DND-41 (cell line): ENCODE measurements at places on chromosomes 1 and 21.

GRCh38 chr1:183918589-183918988 lies 113.7 kb downstream of the RGL1 start:
- DNase-seq: no peak

GRCh38 chr1:38013227-38013622 lies 691 bp downstream of the UTP11 start:
- no peak for DNase-seq

GRCh38 chr21:44653123-44653522 lies 1.3 kb downstream of the KRTAP12-4 start:
- no peak for DNase-seq

GRCh38 chr1:12491656-12492055 lies 126.4 kb downstream of the DHRS3 start:
- DNase-seq: no peak

GRCh38 chr1:230167419-230167852 lies 100.4 kb downstream of the GALNT2 start:
- peak; percentile 67 for DNase-seq

DNA sequence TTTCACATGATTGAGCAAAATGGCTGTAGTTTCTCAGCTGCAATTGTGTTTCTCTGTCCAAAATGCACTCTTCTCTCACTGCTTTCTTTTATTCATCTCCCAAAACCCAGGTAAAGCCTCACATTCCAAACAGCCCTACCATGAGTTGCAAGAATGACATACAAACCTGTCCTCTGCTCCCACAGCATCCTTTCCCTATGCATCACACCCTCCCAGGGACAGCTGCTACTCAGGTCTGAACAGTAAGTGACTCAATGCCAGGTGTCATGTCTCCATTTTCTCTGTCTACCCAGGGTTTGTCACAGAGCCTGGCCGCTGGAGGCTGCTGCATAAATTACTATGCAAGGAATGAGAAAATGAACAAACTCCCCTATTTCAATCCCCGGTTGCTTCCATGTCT lies 118.5 kb downstream of the PLD5 start:
- DNase-seq: no peak

DNA sequence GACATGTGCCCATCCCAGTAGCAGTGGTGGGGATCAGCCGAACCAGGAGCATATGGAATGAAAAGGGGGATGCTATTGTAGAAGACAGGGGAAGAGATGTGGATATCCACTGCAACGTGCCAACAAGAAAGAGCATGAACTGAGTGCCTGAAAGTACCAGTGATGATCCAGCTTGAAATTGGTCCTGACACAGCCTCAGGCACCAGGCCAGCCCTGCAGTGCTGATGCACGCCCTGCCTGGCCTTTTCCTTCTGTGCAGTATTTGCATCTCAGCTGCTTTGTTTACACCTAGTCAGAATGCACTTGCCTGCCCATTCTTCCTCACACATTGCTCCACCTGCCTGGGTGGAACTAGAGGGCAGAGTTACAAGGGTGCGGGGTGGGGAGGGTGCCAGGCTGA lies 50.3 kb upstream of the ARTN start:
- DNase-seq: no peak

GRCh38 chr1:185062710-185063370 lies 17.5 kb downstream of the RNF2 start:
- DNase-seq: no peak

DNA sequence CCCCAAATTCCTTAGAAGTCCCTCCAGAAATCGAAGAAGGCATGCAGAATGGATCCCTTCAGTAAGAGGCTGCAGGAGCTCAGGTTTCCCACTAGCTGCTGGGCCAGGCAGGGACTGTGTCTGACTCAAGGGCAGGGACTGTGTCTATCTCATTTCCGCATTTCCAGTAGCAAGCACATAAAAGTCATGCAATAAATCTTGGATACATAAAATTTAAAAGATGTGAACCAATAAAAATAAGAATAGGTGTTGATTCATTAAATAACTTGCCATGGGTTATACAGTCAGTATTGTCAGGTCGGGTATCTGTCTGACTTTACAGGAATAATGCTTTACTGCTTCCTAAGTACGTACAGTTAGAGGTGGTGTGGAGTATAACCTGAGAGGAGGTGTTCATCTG lies 15.2 kb downstream of the PM20D1 start:
- no peak for DNase-seq

GRCh38 chr1:96340686-96341085 lies 380.9 kb upstream of the PTBP2 start:
- no peak for DNase-seq

DNA sequence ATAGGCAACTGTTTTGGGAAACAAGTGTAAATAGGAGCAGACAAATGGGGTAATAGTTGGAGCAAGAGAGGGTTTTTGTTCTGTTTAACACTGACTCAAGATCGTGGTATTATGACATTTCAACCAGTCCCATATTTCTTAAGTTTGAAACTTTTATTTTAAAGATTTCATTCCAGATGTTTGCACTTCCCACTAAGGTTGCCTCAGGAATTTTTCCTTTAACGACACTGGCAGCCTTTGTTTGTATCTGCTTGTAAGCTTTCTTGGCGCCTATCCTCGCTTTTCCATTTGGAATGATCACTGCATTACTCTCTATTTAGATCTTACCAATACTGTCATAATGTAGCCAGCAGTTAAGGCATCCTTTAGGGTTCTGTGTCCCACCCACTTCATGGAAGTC lies 67.7 kb downstream of the ALG6 start:
- DNase-seq: no peak

- no peak for DNase-seq
Measured at GRCh38 chr21:29433366-29434059, 134.8 kb downstream of the BACH1 start.

GRCh38 chr1:241770115-241770514 lies 77.9 kb upstream of the EXO1 start:
- no peak for DNase-seq

- no peak for DNase-seq
Measured at GRCh38 chr1:97573553-97573952, 347.3 kb downstream of the DPYD start.

GRCh38 chr1:212101251-212101650 lies 65.7 kb downstream of the DTL start:
- no peak for DNase-seq

- no peak for DNase-seq
Measured at GRCh38 chr1:240426051-240426450, 185.9 kb downstream of the GREM2 start.

- no peak for DNase-seq
Measured at GRCh38 chr21:32585042-32585710, at the start of gene TCP10L. TSS of gene TCP10L (minus strand) at chr21:32585523. CDS start at chr21:32584304, 1,219 bp downstream.

DNA sequence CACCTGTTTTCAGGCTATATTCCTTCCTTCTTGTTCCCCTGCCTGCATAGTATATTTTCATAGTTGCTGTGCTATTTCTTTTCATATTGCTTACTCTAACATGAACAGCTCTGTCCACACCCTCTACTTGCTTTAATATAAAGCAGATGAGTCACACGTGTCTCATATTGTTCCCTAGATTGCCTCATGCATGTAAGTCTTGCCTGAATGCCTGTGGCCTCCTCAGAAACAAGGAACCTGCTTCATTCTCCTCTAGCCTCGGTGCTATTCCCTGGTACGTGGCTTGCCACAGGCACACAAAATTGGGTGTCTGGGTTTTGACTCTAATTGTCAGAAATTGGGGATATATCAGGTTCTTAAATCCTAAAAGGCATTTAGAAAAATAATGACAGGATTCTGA lies 16.5 kb upstream of the PKP1 start:
- no peak for DNase-seq

DNA sequence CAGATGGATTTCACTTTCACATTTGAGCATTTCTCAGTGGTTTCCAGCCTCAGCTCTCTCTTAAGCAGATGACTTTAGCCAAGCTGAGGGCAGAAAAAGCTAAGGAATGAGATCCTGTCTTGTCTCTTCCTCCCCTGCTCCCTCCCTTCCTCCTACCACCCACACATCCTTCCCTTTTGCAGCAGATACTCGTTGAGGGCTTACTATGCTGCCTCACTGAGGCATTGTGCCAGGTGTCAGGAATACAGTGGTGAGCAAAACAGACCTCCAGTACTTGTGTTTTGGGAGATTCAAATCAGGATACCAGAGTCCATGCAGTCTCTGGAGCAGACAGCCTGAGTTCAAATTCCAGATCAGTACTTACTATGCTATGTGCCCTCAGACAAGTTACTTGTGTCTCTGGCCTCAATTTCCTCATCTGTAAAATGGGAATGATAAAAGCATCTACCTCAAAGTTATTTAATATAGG lies 43.2 kb downstream of the KIF26B start:
- no peak for DNase-seq

DNA sequence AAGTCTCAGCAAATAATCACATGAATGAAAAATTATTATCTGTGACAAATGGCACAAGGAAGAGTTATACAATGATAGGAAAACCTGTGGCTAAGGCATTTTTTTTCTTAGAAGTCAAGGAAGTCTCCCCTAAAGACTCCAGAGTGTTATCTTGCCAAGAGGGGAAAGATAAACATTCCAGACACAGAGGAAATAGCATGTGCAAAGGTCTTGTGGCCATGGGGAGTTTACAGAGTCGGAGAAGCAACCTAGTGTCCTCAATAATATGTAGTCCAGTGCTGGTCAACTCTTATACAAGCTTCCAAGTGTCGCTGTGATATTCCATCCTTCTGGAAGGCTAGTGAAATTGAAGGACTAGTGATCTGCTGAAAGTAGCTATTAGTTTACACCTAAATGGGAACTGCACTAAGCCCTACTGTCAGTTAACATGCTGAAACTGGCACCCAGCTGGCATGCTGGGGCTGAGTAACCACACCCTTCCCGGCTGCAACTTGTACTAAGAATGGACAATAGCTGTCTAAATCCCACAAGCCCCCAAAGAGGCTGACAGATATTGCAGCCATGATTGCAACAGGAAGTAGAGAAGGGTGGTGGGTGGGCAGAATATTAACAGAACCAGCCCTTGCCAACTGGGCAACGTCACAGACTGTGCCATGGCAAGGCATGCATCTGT lies 11.5 kb upstream of the ATP1B1 start:
- DNase-seq: no peak

DNA sequence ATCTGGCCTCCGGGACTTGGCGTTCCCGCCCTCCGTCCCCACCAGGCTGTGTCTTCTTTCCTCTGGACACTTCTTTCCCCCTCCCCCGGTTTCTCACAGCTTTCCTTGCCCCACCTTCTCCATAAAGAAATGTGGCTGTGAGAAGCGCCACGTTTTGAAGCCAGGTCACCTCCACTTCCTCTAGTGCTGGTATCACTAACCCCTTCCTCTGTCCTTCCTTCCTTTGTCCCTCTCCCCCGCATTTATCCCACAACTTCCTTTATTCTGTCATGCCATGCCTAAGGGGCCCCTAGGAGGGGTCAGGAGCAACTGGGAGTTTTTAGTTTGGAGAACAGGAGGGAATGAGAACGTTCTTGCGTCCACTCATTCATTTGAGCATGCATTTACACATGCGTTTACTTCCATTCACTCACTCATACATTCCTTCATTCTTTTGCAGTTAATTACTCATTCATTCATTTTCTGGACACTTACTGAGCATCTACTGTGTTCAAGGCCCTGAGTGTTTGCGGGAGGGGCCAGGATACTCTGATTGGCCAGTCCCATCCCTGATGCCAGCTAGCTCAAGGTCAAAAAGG lies 5.0 kb upstream of the ACOT11 start:
- no peak for DNase-seq

- no peak for DNase-seq
Measured at GRCh38 chr1:24805534-24806301, 60.5 kb downstream of the CLIC4 start.

- no peak for DNase-seq
Measured at GRCh38 chr21:36487641-36488307, 7.9 kb upstream of the CLDN14 start.

- DNase-seq: no peak
Measured at GRCh38 chr1:113453771-113454083, 63.4 kb downstream of the MAGI3 start.

DNA sequence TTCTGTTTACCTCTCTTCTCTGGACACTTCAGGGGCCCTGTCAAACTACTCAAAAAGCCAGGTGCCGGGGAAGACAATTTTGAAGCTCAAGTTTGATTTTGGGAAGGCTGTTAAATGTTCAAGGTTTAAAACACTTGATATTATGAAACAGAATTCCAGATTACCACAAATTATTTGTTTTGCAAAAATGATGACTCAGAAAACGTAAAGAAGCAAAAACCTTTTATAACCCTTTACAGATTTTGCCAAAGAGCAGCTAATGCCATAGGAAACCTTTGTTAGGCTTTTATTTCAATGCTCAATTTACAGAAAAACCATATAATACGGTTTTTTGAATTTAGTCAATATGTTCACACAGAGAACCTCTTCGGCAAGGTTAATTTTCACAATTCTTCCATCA lies 593.4 kb upstream of the ZP4 start:
- DNase-seq: no peak

- DNase-seq: no peak
Measured at GRCh38 chr1:112575154-112575804, 43.7 kb downstream of the ST7L start.

GRCh38 chr1:172742599-172743500 lies 83.9 kb downstream of the FASLG start:
- DNase-seq: peak; percentile 34

GRCh38 chr1:64315402-64315801 lies 112.0 kb downstream of the UBE2U start:
- DNase-seq: no peak

DNA sequence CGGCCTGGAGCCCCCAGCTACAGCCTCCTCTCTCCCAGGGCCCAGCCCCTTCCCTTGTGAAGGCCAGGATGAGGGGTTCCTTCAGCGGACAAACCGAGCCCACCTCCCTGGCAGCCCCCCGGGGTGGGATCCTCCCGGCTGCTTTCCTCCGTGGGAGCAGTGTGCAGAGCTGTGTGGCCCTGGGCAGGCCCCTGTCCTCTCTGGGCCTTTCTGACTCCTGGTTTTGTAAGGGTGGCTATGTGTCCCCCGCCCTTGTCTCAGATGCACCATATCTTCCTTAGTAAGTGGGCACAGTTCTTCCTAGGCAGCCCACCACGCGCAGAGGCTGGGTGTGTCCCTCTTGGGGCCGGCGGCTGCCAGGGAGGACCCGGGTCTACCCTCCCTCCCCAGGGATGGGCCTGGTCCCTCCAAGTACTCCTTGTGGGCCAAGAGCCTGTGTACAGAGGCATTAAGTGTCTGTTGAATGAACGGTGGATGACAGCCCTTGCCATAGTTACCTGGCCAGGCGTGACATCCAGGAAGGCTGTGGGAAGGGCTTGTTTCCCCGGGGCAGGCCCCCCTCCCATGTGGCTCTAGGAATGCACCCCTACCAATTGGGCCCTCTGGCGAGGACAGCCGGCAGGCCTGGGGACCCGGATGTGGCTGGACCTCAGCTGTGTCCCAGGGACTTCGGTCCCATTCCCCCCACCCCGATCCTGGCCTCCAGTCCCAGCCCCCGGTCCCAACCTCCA lies 3.8 kb downstream of the SMIM1 start:
- DNase-seq: no peak
